Fibroblast of pulmonary artery (primary cell): ENCODE measurements at places on chromosomes 6 and 20.
A peak's percentile ranks its signal among the peaks of the same experiment; 100 is the strongest.

DNA sequence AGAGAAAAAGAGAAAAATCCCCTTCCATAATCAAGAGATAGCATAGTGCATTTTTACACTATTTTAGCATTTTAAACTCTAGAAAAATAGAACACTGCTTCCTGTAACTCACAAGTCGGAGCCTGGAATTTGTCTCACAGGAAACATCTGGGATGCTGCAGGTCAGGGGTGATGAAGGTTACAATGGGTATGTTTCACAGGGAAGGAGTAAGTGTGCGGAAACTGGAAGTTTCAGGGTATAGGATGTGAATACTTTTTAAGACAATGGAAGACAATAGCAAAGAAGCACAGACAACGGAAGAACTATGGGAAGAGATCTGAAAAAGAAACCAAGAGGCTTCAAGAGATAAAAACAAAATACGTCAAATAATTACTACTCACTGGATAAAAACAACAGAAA lies 361.0 kb upstream of the MARCKS start:
- DNase-seq = peak; percentile 89

DNA sequence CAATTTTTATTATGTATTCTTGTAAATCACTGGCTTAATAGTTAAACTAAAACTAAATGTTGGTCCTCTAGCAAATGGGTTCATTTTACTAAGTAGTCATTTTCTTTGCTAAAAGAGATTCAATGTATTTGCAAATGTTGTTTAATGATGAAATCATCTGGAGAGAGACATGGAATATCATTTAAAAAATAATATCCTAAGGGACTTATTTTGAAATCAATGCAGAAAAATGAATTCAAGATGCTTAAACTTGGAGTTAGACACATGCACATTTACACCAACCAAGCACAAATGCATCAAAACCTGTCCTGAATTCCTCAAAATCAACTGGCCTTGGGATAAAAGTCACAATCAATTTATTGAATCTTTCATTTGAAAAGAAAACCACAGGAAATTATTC lies 165.0 kb upstream of the RNF217 start:
- DNase-seq = no peak

DNA sequence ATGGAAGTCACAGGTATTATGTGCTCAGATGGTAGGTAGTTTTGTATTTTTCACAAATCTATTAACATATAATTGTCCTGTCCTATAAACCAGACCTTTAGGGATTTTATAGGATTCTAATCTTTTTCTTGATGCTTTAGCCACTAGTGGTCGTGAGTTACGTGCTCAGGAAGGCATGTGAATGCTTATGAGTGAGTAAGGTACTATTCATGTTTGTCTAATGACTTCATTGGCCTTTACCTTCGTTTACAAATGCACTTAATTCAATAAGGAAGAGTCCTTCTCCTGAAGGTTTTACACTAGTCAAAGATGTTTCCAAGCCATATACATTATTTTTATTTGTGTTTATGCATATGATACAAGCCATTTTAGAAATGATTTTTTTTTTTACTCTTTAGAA lies 23.0 kb downstream of the PACRG start:
- no peak for DNase-seq

GRCh38 chr6:144606083-144606482 lies 320.9 kb downstream of the UTRN start:
- DNase-seq = no peak

DNA sequence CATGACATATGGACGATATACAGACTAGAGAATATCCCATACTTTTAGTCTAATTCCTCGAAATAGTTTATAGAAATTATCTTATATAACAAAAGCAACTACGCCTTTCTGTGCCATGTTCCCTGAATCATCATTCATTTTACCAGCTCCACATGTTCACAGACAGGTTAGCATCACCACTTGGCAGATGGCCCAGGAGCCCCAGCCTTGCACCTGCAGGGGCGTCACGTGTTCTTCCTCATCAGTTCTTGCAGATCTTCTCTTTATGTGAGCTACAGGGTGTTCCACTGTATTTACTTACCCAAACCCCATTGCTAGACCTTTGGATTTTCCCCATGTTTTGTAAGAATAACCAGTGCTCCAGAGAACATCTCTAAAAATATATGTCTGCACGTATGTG lies 12.6 kb upstream of the BNIP5 start:
- no peak for DNase-seq
